ENCODE measurements at places on chromosomes 6 and 20.

DNA sequence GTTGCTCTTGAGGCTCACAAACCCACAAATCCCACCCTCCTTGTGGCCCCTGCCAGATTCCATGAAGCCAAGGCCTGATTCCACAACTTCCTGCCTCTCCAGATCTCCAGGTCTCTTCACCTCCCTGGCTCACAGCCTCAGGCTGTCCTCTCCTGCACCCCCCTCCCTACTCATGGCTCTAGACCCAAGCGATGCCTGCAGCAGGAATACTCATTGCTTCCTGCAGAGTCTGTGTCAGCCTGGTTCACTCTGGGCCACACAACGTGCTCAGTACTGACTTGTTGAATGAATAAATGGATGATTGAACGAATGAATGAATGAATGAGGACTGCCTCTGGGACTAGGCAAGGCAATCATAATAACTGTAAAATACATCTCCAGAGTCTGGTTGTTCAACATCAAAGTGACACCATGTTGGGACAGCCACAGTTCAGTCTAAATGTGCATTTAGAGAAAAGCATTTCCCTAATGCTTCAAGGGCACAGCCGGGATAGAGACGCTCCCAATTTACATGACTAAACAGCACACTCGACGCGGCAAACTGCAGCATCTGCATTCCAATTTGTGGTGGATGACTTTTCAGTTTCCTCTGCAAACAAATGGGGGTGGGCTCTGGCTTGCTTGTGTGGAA is 139.9 kb downstream of the GRM4 start:
- no peak for DNase-seq

GRCh38 chr6:119713903-119714302 is 364.3 kb upstream of the MAN1A1 start:
- no peak for DNase-seq

DNA sequence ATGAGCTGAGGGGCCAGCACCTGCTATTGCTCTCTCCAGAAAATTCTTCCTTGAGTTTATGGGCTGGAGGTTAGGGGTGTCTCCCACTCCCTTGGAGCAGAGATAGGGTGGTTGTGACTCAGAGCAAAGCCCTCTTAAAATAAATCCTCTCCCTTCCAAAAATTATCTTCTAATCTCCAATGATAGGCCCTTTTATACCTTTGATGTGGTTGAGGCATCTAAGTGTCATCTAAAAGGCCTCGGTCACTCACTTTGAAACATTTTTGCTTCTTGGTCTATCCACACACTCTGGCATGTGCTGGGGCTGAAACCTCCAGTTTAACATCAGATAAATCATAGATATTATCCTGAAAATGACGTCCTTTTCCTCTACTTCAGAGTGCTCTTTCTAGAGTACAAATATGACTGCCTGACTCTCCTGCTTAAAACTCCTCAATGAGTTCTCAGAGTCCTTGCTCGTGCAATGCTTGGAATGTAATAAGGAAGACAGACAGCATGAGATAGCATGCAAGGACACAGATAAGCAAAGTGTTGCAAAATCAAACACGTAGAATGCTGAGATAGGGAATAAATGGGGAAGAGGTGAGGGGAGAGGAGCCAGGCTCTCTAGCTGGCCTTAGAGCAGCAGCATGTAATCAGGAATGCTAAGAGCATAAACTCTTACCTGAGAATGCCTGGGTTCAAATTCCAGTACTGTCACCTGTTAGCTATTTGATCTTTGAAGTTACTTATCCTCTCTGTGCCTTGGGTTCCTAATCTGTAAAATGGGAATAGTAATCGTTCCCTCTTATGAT is 374.1 kb upstream of the CITED2 start:
- peak; percentile 81 for DNase-seq

DNA sequence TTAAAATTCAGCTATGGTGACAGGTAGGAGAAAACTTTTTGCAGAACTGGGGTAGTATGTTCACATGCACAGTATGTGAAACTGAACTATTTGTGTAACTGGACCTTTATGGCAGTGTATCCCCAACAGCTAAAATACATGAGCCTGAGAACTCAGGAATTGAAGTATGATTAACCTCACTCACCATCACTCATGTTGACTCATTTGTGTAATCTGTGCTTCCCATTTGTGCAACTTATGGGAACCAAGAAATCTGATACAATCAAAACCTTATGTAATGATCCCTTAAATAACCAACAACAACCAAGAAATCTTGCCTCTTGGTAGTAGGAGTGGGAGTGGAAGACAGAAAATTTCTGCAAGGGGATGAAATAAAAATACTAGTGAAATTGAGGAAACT is 674.9 kb downstream of the HDGFL1 start:
- peak; percentile 57 for DNase-seq

GRCh38 chr20:63658749-63659187 is 656 bp downstream of the RTEL1 start:
- DNase-seq: no peak
